Fibroblast of lung (primary cell): ENCODE measurements at places on chromosomes 6 and 20. TPM values are rescaled to one million over a fixed set of nuclear protein-coding genes. Genes with fewer than 3 reads are reported as not detected.

- DNase-seq, result no peak
Measured at GRCh38 chr20:58709703-58710039, 17.1 kb downstream of the NPEPL1 start.

DNA sequence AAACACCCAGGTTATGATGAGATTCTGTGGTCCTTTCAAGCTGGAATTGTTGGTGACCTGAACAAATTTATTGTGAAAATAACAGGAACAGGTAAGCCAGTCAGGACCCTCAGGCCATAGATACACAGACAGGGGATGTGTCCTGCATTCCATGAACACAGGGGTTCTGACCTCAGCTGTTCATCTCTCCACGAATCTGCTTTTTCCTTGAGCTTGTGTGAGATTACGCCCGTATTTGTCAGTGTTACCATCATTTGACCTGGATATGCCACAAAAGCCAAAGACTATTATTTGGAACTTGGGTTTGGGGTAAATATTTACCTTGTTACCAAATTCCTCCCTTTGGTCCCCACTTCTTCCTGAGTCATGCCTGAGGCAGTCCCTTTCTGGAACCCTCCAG lies 288.9 kb downstream of the PREX1 start:
- peak; percentile 27 for DNase-seq

DNA sequence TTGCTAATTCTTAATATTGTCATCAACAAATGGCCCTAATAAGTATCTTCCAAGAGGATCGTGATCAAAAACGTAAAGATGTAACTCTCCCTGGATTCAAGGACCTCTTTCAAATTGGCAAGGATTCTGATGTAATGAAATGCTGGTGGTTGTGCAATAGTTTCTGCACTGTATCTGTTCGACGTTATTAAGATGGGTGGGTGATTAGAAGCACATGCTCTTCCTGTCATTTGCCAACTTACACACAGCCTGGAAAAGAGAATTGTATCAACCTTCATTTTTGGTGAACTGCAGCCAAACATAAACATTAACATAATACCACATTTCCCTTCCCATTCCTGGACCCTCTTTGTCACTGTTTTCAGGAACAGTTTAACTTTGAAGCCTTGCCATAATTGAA lies 9.8 kb downstream of the FOXQ1 start:
- DNase-seq, result peak; percentile 95

GRCh38 chr6:143842461-143842901 lies 657 bp upstream of the LTV1 start:
- no peak for DNase-seq

- no peak for DNase-seq
Measured at GRCh38 chr20:15977026-15977425, 596.2 kb downstream of the KIF16B start.

- peak; percentile 63 for DNase-seq
Measured at GRCh38 chr20:49186535-49187329, 1.4 kb downstream of the STAU1 start.

- peak; percentile 91 for DNase-seq
Measured at GRCh38 chr6:34235307-34236130, 1.2 kb upstream of the HMGA1 start.

GRCh38 chr6:9140172-9140571 lies 704.8 kb upstream of the SLC35B3 start:
- DNase-seq, result peak; percentile 29

GRCh38 chr20:8213831-8214587 lies 81.9 kb downstream of the PLCB1 start:
- DNase-seq, result no peak

DNA sequence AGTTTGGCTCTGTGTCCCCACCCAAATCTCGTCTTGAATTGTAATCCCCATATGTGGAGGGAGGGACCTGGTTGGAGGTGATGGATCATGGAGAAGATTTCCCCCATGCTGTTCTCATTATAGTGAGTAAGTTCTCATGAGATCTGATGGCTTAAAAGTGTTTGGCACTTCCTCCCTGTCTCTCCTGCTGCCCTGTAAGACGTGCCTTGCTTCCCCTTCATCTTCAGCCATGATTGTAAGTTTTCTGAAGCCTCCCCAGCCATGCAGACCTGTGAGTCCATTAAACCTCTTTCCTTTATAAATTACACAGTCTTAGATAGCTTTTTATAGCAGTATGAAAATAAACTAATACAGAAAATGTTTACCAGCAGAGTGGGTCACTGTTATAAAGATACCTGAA lies 577.6 kb downstream of the UTRN start:
- no peak for DNase-seq

- DNase-seq, result no peak
Measured at GRCh38 chr6:79797163-79797764, 150.1 kb downstream of the ELOVL4 start.

DNA sequence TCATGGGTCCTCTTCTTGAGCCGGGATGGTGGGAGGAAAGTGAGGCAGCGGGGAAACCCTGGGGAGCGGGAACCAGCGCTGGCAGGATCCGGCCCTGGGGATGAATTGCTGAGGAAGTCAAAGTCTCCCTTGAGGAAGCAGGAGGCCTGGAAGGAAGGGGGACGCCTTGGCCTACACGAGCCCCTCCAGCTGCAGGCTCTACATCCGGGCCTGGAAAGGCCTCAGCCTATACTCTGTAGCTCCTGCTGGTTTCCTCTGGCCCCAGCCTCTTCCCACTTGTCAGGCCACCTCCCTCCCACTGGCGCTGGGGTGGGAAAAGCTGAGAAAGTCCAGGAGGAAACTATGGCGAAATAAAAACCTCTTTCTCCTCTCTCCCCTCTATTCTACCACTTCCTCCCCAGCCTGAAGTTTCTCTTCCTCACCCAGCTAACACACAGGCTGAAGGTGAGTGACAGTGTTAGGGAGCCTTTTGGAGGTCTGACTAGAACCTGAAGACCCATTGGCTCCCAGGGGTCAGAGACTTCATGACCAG lies 14.9 kb downstream of the TREML2 start:
- DNase-seq, result no peak

DNA sequence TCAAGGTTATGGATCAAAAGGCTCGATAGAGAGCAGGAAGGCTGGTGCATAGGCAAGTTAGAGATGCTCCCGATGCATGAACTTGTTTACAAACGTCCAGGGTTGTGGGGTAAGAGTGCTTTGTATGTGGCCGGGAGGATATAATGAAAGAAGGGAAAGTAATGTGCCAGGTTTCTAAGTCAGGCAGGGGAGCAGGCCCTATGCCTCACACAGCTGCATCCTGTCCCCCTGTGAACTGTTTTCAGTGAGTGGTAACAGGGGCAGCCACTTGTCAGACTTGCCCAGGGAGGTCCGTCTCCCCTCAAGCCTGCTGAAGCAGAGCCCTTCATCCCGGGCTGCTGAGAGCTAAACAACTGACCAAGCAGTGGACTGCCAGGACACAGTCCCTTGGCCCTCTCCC lies 19.4 kb downstream of the KCNK5 start:
- no peak for DNase-seq

- peak; percentile 84 for DNase-seq
Measured at GRCh38 chr6:111605100-111605751, 452 bp downstream of the TRAF3IP2 start.

DNA sequence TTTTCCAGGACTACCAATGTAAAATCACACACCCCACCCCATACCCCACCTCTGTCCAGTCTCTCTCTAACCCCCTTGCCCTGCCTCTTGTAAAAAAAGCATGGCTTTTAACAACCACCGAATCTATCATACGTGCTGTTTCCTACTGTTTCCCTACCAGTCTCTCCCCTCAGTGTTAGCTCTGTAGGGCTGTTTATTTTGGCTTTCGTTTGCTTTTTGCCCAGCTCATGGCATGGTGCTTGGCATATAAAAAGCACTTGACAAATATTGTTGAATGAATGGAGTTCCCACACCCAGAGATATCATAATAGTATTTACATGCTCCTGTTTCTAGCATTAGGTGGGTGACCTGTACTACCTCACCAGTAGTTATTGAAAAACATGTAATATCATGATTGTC lies 148.2 kb downstream of the OPRM1 start:
- DNase-seq, result no peak

DNA sequence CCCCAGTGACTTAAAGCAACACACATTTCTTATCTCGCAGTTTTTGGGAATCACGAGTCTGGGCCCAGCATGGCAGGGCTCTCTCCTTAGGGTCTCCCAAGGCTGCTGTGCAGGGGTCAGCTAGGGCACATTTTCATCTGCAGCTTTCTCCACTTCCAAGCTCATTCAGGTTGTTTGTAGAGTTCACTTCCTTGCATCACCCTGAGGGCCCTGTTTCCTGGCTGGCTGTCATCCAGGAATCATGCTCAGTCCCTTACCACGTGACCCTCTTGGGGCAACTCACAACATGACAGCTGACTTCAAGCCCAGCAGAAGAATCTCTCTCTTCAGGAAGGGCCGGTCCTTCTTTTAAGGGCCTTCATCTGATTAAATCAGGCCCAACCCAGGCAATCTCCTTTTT lies 21.3 kb downstream of the SNAP25 start:
- no peak for DNase-seq

- DNase-seq, result no peak
Measured at GRCh38 chr20:61499859-61500554, 247.9 kb downstream of the CDH4 start.

- no peak for DNase-seq
Measured at GRCh38 chr6:105882828-105883227, 203.3 kb upstream of the PRDM1 start.

- DNase-seq, result no peak
Measured at GRCh38 chr6:87897013-87897412, 150.6 kb upstream of the SPACA1 start.

GRCh38 chr6:146295695-146296094 lies 247.9 kb upstream of the RAB32 start:
- DNase-seq, result no peak

DNA sequence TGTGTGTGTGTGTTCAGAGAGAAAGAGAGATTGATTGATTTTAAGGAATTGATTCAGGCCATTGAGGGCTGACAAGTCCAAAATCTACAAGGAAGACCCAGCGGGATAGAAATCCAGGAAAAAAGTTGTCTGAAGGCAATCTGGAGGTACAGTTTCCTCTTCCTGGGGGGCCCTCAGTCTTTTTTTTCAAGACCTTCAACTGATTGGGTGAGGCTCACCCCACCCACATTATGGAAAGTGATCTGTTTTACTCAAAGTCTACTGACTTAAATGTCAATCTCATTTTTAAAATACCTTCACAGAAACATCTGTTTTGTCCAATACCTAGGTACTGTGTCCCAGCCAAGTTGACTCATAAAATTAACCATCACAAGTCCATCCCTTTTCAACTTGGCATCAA lies 243.0 kb upstream of the PLN start:
- DNase-seq, result no peak

GRCh38 chr6:79241228-79241627 lies 6.7 kb upstream of the HMGN3 start:
- DNase-seq, result no peak

DNA sequence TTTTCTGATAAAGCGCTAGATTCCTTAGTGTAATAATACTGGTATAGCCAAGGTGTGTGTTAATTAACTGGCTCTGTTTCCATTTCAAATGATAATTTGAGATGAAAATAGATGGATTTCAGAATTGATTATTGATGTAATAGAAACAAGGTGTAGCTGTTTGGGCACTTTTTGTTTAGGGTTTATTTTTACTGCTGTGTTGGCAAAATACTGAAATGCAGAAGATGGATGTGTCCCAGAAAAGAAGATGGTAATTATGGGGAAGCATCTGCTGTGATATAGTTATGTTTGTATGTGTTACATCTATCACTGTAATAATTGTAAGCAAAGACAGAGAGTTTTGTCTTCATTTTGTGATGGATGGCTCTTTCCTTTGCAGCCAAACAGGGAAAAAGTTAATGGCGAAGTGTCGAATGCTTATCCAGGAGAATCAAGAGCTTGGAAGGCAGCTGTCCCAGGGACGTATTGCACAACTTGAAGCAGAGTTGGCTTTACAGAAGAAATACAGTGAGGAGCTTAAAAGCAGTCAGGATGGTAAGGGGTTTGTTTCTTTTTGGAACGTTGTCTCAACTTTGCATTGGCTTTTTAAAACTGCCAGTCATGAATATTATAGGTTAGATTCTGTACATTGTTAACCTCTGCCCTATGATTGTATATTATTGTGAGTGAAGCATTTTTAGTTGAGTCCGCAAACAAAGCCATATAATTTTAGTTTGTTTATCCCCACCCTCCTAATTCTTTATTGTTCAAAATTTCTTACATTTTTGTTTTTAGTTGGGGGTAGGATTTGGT lies 8.6 kb upstream of the ACAT2 start:
- DNase-seq, result peak; percentile 29

- peak; percentile 39 for DNase-seq
Measured at GRCh38 chr20:41316051-41316450, 1.5 kb downstream of the ZHX3 start.

- DNase-seq, result no peak
Measured at GRCh38 chr6:32177183-32177787, 920 bp upstream of the RNF5 start.

DNA sequence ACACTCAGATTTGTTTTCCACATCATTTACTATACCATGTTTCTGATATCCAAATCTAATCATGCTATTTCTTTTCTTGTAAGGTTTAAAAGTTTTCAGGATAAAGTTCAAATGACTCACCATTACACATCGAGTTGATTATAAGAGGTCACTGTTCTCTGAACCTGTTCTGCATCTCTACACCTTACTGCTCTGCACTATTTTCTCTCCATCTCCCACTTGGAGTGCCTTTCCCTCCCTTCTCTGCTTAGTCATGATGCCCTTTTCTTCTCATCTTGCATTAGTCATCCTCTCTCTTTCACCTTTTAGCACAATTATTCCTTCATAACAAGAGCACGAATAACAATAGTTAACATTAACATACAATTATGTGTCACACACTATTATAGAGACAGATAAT lies 37.5 kb upstream of the FUT9 start:
- no peak for DNase-seq

DNA sequence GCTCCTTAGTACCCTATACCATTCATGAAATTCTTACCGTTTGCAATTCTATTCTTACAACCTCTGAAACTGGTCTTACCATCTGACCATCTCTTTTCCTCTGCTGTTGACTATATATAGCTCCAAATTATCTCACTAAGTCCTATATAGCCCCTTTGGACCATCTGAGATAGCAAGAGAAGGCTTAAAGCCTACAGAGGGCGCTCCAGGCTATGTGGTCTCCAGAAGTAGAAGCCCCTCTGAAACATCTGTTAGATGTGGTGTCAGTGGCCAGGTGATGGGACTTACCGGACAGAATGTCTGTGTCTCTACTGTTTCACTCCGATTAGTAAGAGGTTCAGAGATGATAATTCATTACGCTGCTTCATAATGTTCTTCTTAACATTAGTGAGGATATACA lies 140.7 kb upstream of the BMP2 start:
- DNase-seq, result no peak

- DNase-seq, result no peak
Measured at GRCh38 chr6:101706576-101706975, 313.1 kb downstream of the GRIK2 start.

The LGSN gene
- polyA plus RNA-seq, result not detected in 2 replicates

The WFDC12 gene
- not detected in 2 replicates for polyA plus RNA-seq

The SNHG17 gene
- 15.0 and 50.2 TPM in 2 replicates for polyA plus RNA-seq

The C6orf52 gene
- polyA plus RNA-seq, result 0.26 and 1.1 TPM in 2 replicates

The TSPO2 gene
- not detected in 2 replicates for polyA plus RNA-seq

The GNL1 gene
- 33.4 and 35.2 TPM in 2 replicates for polyA plus RNA-seq

The ADGRB3 gene
- 0.01 TPM in 1 of 2 replicates, not detected in the other for polyA plus RNA-seq

The TMC2 gene
- polyA plus RNA-seq, result not detected in 2 replicates

The GABBR1 gene
- 8.7 and 10.9 TPM in 2 replicates for polyA plus RNA-seq

The SLC32A1 gene
- polyA plus RNA-seq, result not detected in 2 replicates

The SPATA25 gene
- 0.11 and 0.19 TPM in 2 replicates for polyA plus RNA-seq

The SLC22A7 gene
- not detected in 2 replicates for polyA plus RNA-seq

The EYA4 gene
- 4.6 and 17.7 TPM in 2 replicates for polyA plus RNA-seq

The GFRA4 gene
- polyA plus RNA-seq, result not detected in 2 replicates

The GPR6 gene
- not detected in 2 replicates for polyA plus RNA-seq

The NKX2-2 gene
- not detected in 2 replicates for polyA plus RNA-seq

The ERGIC3 gene
- polyA plus RNA-seq, result 335 and 398 TPM in 2 replicates

The NHLRC1 gene
- polyA plus RNA-seq, result 1.1 and 1.7 TPM in 2 replicates

The CD24 gene
- polyA plus RNA-seq, result 0.19 and 0.69 TPM in 2 replicates

The OOEP gene
- 0.08 TPM in 1 of 2 replicates, not detected in the other for polyA plus RNA-seq

The ELOVL4 gene
- 4.3 and 5.2 TPM in 2 replicates for polyA plus RNA-seq
